Endothelial cell of umbilical vein (primary cell): ENCODE measurements at places on chromosomes 3 and 15. TPM values are rescaled to one million over a fixed set of nuclear protein-coding genes. Genes with fewer than 3 reads are reported as not detected.

The PDIA5 gene
- total RNA-seq = 85.2 and 85.6 TPM in 2 replicates

The SMAD3 gene
- total RNA-seq = 71.7 and 88.2 TPM in 2 replicates

The SPINT1 gene
- 3.6 and 4.2 TPM in 2 replicates for total RNA-seq

The SLC49A4 gene
- 10.4 and 11.6 TPM in 2 replicates for total RNA-seq

The ROPN1 gene
- not detected in 2 replicates for total RNA-seq

The CCR4 gene
- not detected in 2 replicates for total RNA-seq

The IL17RE gene
- total RNA-seq = 1.2 and 1.5 TPM in 2 replicates

The C3orf20 gene
- not detected in 2 replicates for total RNA-seq

The ROBO1 gene
- 14.2 and 26.4 TPM in 2 replicates for total RNA-seq

The LRRC2 gene
- 0.39 and 0.73 TPM in 2 replicates for total RNA-seq

The ZNF280D gene
- 35.8 and 42.1 TPM in 2 replicates for total RNA-seq

The SNTN gene
- total RNA-seq = not detected in 2 replicates

The RFC4 gene
- 29.1 and 33.7 TPM in 2 replicates for total RNA-seq

The NR2F2 gene
- total RNA-seq = 153 and 182 TPM in 2 replicates

The CHRNA3 gene
- total RNA-seq = not detected in 2 replicates

The SNURF gene
- 9.4 and 12.2 TPM in 2 replicates for total RNA-seq

The KCNMB2 gene
- not detected in 2 replicates for total RNA-seq

The CLRN1 gene
- total RNA-seq = not detected in 2 replicates

The ARPIN gene
- total RNA-seq = 18.7 and 23.3 TPM in 2 replicates

The MESP1 gene
- 1.0 and 1.7 TPM in 2 replicates for total RNA-seq

The GPR149 gene
- not detected in 2 replicates for total RNA-seq

The KBTBD12 gene
- not detected in 2 replicates for total RNA-seq

The FBXL22 gene
- not detected in 2 replicates for total RNA-seq

The FGD5 gene
- total RNA-seq = 134 and 141 TPM in 2 replicates

The AHSG gene
- total RNA-seq = not detected in 2 replicates

The P2RY12 gene
- total RNA-seq = not detected in 2 replicates

The ZDHHC19 gene
- total RNA-seq = not detected in 2 replicates

The DNAH1 gene
- 5.0 and 5.8 TPM in 2 replicates for total RNA-seq

The WDR93 gene
- not detected in 2 replicates for total RNA-seq

The FMN1 gene
- 0.29 and 0.39 TPM in 2 replicates for total RNA-seq

The GPX1 gene
- total RNA-seq = 427 and 461 TPM in 2 replicates

The MYNN gene
- 11.7 and 12.7 TPM in 2 replicates for total RNA-seq

The TIMP4 gene
- 0.40 TPM in 1 of 2 replicates, not detected in the other for total RNA-seq

The MED12L gene
- total RNA-seq = 0.23 and 0.27 TPM in 2 replicates

The OXNAD1 gene
- total RNA-seq = 8.9 and 9.7 TPM in 2 replicates

The CEP63 gene
- total RNA-seq = 24.9 and 29.4 TPM in 2 replicates

The HOMER2 gene
- 0.60 and 0.97 TPM in 2 replicates for total RNA-seq

The SOX14 gene
- not detected in 2 replicates for total RNA-seq

The CCDC9B gene
- total RNA-seq = 46.0 and 47.3 TPM in 2 replicates

The BDH1 gene
- 7.3 and 12.2 TPM in 2 replicates for total RNA-seq

The ANKRD34C gene
- total RNA-seq = not detected in 2 replicates

The SLC22A14 gene
- not detected in 2 replicates for total RNA-seq

The ANXA2 gene
- 2,636 and 2,725 TPM in 2 replicates for total RNA-seq

The ZNF620 gene
- 3.6 and 4.0 TPM in 2 replicates for total RNA-seq
